CD4-positive, alpha-beta T cell treated with Interferon gamma for 1 hour (primary cell): ENCODE measurements at places on chromosomes 5 and 9.
A peak's percentile ranks its signal among the peaks of the same experiment; 100 is the strongest.

- no peak for DNase-seq
Measured at GRCh38 chr9:79257790-79258351, 313.9 kb upstream of the TLE4 start.

DNA sequence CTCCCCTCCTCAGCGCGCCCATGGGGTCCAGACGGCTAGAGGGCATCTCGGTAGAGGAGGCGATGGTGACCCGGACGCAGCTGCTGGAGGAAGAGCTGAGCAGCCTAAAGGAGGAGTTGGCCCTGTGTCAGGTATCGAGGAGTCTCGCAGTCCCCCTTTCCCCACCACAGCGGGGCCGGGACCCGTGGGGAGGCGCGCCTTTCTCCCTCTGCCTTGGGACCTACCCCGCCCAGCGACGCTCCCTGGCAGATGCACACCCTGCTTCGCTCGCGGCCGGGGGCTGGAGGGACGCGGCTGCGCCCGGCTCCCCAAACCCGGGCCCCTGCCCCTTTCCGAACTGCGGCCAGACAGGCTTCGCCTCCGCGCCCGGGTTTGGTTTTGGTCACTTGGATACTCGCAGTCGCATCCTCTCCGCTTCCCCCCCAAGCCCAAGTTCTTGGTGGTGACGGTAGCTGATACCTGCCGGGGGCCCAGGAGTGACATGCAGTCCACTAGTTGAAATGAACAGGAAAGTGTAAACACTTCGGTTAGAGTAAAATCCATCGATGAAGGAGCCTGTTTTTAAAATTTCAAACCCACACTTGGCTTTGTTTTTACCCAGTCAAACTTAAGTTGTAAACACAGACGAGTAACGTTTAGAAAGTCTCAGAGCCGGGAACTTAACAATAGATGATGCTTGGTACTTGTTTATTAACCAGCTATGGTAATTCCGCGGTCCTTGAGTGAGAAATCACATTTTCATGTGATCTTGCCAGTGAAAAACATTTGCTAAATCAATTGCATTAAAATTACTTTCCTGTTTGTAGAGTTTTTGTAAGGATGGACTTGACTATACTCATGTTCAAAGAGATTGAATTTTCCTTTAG, 688 bp downstream of the CNTLN start:
- DNase-seq: no peak

DNA sequence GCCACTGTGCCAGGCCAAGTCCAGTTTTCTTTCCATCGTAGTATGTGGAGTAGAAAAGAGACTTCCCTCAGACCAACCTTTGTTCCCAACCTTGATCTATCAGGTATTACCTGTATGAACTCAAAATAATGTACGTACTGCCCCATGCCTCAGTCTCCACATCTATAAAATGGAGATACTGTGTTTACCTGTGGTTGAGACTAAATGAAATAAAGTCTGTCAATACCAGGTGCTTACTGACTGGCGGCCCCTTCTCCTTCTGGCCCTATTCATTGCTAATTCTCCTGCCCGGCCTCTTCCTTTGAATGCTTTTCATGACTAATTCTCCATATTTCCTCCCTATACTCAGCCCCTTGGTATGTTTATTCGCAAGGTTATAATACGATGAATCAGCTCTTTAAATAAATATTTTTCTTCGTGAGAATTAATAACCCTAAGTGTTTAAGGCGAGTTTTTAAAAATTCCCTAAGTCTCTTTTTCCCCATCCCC, 89.6 kb upstream of the BASP1 start:
- DNase-seq: no peak

GRCh38 chr9:136539427-136540421, 6.1 kb downstream of the NOTCH1 start:
- DNase-seq: peak; percentile 89

DNA sequence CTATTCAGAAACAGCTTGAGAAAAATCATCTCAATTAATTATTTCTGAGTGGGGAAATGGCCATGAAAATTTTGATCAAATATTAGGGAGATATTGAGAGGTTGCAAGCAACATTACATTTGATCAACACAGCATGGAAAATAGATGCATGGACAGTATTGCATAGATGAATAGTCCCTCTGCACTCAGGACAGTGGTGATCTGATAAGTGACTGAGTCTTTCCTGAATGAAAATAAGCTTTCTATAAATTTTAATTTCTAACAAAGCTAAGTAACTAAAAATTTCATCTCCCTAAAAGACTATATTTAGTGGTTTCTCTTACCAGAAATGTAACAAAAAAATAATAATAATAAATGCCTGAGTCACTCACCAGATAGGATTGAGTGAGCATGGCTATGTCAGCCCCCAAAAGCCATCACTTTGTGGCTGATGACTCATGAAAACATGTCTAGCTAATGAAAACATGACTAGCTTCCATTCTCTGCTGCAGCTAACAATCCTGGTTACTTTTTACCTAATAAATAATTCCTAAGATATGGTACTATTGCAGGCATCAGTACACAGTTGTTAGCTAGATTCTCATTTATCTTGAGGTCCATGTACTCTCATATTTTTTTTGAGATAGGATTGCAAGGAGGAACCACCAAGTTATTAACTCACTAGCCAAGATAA, 1294.8 kb upstream of the ACO1 start:
- no peak for DNase-seq

GRCh38 chr5:120053841-120054240, 410.3 kb upstream of the PRR16 start:
- no peak for DNase-seq

GRCh38 chr9:136216541-136217244, 11.8 kb upstream of the LHX3 start:
- DNase-seq: no peak

GRCh38 chr9:36317766-36318165, 59.5 kb upstream of the GNE start:
- DNase-seq: no peak

GRCh38 chr5:168879331-168879730, 300.2 kb upstream of the PANK3 start:
- DNase-seq: no peak

DNA sequence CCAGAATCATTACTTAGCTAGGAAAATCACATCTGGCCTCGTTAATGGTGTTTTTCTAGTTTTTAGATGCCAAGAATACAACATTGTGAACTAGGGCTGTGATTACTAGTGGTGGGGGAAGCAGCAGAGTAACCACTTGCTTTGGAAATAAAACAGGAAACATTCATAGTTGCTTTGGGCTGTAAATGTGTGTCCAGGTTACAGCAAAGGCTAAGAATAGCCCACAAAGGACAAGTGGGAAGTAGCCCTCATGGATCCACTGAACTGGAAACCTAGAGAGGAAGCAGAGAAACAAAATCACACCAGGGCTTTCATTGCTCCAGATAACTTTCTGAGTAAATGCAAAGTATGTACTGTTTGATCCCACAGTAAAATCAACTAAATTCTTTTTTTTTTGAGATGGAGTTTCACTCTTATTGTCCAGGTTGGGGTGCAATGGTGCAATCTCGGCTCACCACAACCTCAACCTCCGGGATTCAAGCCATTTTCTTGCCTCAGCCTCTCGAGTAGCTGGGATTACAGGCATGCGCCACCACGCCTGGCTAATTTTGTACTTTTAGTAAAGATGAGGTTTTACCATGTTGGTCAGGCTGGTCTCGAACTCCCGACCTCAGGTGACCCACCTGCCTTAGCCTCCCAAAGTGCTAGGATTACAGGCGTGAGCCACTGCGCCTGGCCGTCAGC, 56.2 kb upstream of the TNFSF15 start:
- DNase-seq: no peak

DNA sequence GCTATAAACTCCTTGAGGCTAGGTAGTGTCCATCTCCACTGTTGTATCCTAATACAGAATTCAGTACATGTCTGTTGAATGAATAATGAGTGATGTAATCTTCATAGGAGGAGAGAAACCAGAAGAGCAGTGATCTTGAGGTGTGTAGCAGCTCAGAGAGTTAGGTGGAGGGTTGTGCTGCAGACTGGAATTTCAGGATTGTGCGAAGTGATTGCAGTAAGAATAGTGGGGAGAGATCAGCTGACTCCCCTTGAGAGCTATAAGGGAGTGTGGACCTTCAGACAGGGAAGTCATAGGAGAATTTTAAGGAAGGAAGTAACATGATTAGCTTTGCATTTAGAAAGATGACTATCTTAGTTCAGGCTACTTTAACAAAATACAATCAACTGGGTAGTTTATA, 4.4 kb downstream of the SNX24 start:
- DNase-seq: no peak
